HT-29 (cell line): ENCODE measurements at places on chromosomes 6 and 20.

- no peak for DNase-seq
Observed at GRCh38 chr6:139249395-139249794, 42.4 kb downstream of the TXLNB start.

DNA sequence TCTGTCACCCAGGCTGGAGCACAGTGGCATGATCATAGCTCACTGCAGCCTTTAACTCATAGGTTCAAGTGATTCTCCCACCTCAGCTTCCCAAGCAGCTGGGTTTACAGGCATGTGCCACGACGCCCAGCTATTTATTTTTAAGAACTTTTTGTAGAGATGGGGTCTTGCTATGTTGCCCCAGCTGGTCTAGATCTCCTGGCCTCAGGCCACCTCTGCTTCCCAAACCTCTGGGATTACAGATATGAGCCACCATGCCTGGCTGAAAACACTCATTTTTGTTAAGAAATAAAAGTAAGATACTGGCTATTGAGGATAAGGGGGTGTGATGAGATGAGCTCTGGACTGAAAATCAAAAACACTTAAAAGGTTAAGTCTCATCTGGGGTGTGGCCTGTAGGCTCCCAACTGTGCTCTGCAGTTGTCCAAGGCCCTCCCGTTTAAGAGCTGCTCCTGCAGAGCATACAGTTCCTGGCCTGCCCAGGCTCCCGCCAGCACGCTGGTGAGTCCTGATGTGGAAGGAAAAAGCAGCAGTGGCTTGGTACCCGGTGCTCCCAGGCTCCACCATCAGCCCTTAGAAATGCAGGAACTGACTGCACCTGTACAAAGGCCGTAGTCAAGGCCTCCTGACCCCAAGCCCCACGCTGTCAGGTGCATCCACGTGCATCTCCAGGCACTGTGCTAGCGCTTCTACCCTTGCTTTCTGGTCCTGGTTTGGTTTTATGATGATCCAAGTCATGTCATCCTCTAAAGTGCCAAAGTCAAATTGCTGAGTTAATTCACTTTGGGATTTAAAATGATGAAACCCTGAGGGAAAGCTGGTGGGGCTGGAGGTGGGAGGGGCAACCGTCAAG lies 111.5 kb downstream of the TMEM242 start:
- DNase-seq: no peak

DNA sequence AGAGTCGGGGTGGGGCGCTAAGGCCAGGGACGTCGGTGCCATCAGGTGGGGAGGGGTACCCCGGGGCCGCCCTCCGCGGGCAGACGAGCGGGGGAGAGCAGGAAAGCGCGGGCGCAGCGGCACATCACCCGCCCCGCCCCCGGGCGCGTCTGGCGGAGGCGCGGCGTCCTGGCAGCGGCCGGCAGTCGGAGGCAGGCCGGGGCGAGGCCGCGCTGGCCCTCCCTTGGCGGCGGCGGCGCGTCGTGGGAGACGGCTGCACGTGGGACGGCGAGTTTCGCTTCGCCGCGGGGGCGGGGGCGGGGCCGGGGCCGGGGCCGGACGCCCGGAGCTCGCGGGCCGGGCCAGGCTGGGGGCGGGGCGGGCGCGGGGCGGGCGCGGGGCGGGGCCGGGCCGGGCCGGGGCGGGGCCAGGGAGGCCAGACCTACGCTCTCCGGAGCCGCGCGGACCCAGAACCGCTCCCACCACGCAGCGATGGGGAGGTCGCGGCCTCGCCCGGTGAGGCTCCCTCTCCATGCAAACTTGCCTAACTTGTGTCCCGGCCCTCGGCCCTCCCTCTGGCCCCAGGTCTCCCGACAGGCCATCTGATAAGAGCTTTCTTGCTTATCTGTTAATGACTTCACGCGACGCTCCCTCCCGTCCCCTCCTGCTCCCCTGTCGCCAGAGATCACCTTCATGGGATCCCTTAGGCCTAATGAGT lies 12.5 kb downstream of the ITPR3 start:
- DNase-seq: peak; percentile 65

DNA sequence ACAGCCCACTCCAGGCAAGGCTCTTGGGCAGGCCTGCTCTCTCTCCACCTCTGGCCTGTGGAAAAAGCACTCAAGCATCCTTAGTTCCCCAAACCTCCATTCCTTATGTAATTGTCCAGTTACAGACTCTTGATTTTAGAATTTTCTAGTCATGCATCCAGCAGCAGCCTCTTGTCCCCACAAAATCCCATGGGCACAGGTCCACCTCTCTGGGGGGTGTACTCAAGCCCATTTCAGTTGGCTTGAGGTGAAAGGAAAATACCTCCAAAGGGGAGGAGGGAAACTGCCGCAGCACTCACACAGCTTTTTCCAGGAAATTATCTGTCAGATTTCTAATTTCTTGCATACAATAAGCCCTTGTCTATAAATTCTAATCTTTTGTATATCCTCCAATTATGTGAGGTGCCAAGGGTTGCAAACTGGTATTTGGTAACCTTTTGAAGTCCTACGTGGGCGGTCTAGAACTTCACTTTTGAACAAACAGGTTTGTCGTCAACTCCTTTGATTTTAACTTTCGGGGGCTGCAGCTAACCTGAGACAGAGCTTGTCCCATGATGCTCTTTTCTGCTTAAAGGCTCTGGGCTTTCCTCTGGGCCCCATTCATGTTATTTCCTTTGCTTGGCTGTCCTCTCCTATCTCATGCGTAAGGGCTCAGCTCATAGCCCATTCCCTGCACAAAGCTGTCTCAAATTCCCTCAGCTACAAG lies 104.7 kb upstream of the CEP85L start:
- no peak for DNase-seq

GRCh38 chr6:114432400-114432799 lies 89.6 kb upstream of the HS3ST5 start:
- DNase-seq: no peak

- DNase-seq: no peak
Observed at GRCh38 chr20:49471397-49471796, 11.1 kb downstream of the KCNB1 start.

DNA sequence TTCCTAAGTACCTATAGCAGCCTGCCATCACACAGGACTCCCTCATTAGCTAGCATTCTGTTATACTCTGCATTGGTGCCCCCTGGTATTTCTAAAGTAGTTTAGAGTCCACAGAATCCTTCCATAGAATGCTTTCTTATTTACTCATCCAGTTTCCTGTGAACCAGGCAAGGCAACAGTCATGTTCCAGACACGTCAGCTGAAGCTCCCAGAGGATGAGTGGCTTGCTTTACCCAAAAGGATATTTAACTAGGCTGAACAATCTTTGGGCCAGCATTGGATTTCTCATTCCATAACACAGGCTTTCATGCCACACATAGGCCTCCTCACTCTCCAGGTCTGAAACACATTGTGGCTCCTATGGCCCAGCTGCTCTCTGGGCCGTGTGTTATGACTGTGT lies 203.8 kb upstream of the MAP3K7 start:
- DNase-seq: no peak

DNA sequence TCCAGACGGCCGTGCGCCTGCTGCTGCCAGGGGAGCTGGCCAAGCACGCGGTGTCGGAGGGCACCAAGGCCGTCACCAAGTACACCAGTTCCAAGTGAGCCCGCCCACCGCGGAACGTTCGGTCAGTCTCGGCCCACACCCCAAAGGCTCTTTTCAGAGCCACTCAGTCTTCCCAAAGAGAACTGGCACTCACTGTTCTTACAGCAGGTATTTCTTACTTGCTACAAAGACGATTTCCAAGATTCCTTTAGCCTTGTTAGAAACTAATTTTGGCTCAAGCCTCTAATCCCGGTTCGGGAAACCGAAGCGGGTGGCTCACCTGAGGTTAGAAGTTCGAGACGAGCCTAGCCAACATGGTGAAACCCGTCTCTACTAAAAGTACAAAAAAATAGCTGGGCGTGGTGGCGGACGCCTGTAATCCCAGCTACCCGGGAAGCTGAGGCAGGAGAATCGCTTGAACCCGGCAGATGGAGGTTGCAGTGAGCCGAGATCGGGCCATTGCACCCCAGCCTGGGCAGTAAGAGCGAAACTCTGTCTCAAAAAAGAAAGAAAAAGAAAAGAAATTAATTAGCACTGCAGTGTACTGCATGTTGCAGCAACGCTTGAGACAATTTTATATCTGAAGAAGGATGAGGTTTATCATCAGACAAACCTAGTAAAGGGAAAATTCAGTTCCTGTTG lies 73.1 kb downstream of the OR2B2 start:
- DNase-seq: peak; percentile 70

DNA sequence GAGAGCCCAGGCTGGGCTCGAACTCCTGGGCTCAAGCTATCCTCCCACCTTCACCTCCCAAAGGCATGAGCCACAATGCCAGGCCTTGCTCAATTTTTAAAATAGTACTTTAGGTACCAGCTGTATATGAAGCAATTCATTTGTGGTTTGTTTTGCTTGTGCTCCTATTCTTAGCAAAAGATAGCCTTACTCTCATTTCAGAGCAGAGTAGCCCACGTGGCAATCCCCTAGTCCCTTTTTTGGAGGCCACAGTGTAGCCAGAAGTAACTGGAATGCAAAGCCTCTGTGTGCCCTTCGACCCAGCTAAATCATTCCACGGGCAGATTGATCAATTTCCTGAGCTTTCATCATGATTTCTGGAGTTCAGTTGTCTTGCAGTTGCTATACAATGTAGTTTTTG lies 372.2 kb downstream of the NRN1 start:
- DNase-seq: no peak

DNA sequence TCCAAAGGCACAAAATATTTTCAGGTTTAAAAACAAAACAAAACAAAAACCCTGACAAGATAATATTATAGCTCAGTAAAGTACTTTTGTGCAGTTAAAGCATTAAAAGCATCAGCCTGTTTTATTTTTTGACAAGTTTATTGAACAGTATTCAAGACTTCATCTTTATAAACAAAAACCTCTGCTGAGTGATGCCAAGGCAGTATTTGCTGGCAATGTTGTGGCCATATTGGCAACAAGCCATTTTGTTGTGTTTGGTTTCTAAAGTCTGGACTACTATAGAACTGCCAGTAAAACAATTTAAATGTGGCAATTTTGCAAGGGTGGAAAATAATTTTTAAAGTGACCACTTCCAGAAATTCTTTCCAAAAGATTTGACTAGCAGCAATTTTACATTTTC lies 15.9 kb downstream of the CPNE1 start:
- no peak for DNase-seq

- no peak for DNase-seq
Observed at GRCh38 chr6:162649271-162649670, 78.3 kb downstream of the PRKN start.

GRCh38 chr6:170025935-170026750 lies 264.7 kb downstream of the DLL1 start:
- peak; percentile 75 for DNase-seq

- DNase-seq: no peak
Observed at GRCh38 chr6:76789580-76789979, 673.7 kb downstream of the HTR1B start.

DNA sequence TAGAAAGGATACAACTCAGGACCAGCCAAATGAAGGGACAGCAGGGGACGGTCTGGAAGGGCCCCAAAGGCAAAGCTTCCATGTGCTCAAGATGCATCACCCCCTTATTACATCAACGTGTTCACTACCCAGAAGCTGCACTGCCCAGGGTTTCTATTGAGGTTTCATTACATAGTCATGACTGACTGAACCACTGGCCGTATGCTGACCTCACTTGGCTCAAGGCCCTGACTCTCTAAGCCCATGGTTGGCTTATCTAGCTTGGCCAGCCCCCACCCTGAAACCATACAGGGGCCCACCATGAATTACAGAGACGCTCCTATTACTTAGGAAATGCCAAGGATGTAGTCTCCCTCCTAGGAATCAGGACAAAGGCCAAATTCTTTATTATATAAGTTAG lies 179.4 kb downstream of the FOXC1 start:
- no peak for DNase-seq

GRCh38 chr6:112936504-112936903 lies 589.4 kb downstream of the RFPL4B start:
- no peak for DNase-seq

- no peak for DNase-seq
Observed at GRCh38 chr6:157230910-157231309, 92.4 kb downstream of the TMEM242 start.

- no peak for DNase-seq
Observed at GRCh38 chr6:130598021-130598989, 228.9 kb upstream of the SMLR1 start.

DNA sequence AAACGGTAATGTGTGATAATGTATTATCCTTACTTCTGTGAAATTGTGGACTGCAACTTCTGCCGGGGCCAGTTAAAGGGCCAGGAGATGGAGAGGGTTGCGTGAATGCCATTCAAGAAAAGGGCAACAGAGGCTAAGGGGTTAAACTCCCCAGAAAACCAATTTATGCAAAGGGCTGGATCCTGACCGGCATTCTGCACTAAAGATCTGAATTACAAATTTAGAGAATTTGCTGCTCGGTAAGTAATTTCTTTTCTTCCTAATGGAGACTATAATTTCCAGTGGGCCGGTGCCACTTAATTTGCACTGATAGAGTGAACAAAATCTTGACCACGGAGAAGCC lies 130.1 kb downstream of the BCAS1 start:
- no peak for DNase-seq

GRCh38 chr6:153125032-153125431 lies 6.0 kb downstream of the RGS17 start:
- DNase-seq: peak; percentile 66

- DNase-seq: no peak
Observed at GRCh38 chr6:1584146-1584545, 25.6 kb upstream of the FOXC1 start.

DNA sequence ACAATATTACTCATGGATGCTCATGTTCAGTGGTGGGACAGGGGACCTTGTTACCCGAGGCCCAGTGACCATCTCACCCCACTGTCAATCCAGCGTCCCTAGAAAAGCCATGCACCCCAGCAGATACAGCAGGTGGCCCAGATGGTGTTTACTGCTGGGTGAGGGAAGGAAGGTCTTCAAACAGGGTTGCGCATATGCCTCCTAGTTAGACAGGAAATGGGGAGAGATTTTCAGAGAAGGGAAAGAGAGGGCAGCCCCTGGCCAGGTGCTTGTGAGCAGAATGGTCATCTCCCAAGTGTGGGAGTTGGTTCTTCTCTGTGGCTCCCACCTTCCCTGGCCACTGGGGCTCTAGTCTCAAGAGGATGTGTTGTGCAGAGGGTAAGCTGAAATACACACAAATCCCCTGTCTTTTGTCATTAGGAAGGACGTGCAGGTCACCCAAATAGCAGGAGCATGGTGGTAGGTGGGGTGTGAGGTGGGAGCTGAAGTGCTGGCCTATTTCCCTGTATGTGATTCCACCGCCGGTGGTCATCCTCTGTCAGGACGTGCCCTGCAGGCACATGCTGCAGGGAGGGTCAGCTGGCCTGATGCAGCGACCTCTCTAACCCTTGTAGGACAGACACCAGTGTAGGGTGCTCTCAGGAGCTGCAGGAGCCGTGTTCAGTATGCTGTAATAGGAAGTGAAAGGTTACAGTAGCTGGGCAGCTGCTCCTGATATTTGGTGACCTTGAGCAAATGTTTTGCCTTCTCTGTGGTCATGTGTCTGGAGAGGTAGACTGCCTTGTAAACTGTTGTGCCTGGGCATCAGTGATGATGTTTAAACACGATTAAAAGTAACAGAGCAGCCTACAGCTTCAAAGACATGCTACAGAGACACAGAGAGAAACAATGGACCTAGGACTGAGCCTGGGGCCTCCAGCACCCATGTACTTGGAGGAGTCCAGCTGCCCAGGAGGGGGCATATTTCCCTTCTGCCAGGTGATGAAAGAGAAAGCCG lies 3.2 kb upstream of the CST3 start:
- DNase-seq: no peak
